Amniotic epithelial cell (primary cell): ENCODE measurements at places on chromosomes 6 and 20.

DNA sequence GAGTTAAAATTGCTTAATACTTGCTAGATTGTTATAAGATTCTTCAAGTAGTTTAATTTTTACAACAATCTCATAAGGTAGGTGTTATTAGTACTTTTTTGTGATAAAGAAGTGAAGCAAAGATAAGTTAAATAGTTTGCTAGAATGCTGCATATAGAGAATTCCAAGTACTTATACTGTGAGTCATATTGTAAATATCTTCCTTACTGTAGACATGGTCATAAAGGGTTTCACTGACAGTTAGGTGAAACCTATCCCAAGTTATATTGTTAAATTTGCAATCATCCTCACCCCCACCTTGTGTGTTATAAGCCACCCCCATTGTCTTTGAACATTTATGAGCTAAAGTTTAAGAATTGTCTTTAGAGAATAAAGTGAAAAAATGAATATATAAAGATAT is 142.0 kb downstream of the FAM83B start:
- DNase-seq, result peak; percentile 7

DNA sequence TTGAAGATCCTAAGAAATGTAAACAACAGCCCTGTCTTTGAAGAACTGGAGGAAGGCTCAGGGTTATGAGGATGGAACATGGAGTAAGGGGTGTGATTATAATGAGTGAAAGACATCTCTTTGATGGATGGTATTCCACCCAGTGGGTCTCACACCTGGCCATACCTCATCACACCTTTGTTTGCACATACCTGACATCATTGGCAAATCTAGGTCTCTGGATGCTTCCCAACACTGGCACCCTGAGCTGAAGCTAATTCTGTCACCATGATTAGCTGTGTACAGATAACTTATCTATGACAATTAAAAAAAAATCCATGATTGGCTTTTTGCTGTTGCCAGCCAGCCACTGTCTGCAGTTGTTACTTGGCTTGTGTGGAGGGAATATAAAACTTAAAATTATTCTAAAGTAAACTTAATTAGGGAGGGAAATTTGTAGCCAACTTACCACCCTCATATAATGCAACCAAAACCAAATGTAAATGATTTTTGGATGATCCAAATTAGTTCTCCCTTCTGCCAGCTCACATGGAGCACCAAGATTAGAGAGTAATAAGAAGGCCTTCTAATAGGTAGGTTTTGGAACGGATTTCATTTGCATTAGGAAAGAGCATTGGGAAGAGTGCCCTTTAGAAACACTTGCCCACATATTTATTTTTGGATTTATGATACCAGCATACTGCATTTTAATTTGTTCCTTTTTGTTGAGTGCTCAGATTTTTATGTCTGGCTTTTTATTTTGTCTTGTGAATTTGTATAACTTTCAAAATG is 249.5 kb downstream of the SOX4 start:
- DNase-seq, result no peak

GRCh38 chr20:10713161-10713560 is 39.4 kb upstream of the JAG1 start:
- no peak for DNase-seq

DNA sequence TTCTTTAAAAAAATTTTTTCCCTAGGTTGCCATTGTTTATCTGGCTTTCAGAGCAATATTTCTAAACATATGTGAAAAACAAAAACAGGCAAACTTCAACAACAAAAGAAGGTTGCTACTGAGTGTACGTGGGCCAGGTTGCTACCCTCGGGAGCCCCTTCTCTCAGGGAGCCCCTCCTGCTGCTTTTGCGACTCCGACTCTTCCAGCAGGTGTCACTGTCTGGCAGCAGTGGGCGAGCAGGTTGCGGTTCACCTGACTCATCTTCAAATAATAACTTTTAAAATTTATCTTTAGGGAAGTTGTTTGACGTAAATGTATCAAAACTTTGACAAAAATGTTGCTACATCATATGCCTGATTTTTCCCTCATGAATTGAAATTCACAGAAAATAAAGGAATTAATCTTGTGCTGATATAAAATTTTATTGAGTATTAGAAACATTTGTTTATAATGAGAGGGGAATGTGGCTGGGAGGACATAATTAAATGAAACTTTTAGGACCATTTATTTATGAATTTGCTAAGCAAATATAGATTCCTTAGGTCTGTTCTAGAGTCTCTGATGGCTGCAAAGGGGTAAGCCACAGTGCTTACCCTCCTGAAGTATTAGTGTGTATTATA is 138.8 kb downstream of the HIVEP1 start:
- peak; percentile 42 for DNase-seq

DNA sequence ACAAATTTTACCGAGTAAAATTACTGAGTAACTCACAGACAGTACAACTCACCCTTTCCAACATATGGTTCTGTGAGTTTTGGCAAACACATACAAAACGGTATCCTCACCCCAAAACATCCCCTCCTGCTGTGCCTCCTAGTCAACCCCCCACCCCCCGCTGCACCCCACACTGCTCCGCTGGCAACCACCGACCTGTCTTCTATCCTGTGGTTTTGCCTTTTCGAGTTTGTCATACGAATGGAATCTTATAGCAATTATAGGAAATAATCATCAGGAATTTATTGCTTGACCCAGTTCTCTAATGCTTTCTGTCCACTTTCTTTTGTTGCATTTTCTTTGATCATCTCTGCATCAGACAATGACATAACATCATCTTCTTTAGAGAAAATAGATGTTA is 312.3 kb downstream of the KIF16B start:
- DNase-seq, result no peak

- no peak for DNase-seq
Measured at GRCh38 chr6:156161471-156161870, 615.7 kb upstream of the ARID1B start.

- DNase-seq, result no peak
Measured at GRCh38 chr6:43810965-43811732, 41.1 kb downstream of the VEGFA start.

DNA sequence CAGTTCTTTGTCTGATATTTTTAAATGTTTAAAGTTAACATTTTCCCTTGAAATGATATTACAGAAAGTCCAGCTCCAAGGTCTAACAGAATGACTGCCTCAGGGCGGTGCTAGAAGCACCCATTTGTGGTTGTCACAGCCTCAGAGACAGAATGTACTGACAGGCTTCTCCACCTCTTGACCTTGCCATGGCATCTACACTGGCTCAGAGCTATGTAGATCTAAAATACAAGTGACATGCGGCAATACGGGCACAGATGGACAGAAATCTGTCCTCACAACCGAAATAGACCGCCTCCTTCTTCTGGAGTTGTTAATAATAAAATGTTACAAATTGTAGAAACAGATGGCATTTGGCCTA is 167.2 kb upstream of the THEMIS start:
- no peak for DNase-seq

GRCh38 chr6:39882531-39882899 is 51.7 kb downstream of the MOCS1 start:
- peak; percentile 95 for DNase-seq

- DNase-seq, result no peak
Measured at GRCh38 chr6:35443341-35444030, 8.7 kb upstream of the FANCE start.

GRCh38 chr20:9186396-9186795 is 117.5 kb downstream of the PLCB4 start:
- DNase-seq, result no peak
